ENCODE measurements at places on chromosomes 13 and 19. TPM values are rescaled to one million over a fixed set of nuclear protein-coding genes. Genes with fewer than 3 reads are reported as not detected.

PNMA8B gene
- total RNA-seq: under 0.01 TPM

NLRP12 gene
- under 0.01 TPM for total RNA-seq

COMP gene
- total RNA-seq: not detected

DZIP1 gene
- total RNA-seq: 0.79 TPM

GRIN3B gene
- 0.26 TPM for total RNA-seq

MRPL54 gene
- 84.8 TPM for total RNA-seq

CEACAM20 gene
- not detected for total RNA-seq

FBXO27 gene
- total RNA-seq: 5.8 TPM

SH2D3A gene
- 88.5 TPM for total RNA-seq

ERICH4 gene
- total RNA-seq: not detected

ZNF700 gene
- total RNA-seq: 9.5 TPM

FOXA3 gene
- not detected for total RNA-seq

NOVA2 gene
- not detected for total RNA-seq

PROZ gene
- total RNA-seq: not detected

OSCAR gene
- 0.64 TPM for total RNA-seq

RNF225 gene
- 1.9 TPM for total RNA-seq

AMH gene
- 0.38 TPM for total RNA-seq

SLC8A2 gene
- 0.26 TPM for total RNA-seq

SHISA7 gene
- not detected for total RNA-seq

FGF14 gene
- total RNA-seq: 0.13 TPM

KIR3DL1 gene
- not detected for total RNA-seq

ZNF730 gene
- total RNA-seq: 0.13 TPM

ALOX5AP gene
- total RNA-seq: not detected

CLEC11A gene
- total RNA-seq: 0.26 TPM

ZFP82 gene
- total RNA-seq: 4.2 TPM

RXFP2 gene
- total RNA-seq: not detected

SLC25A42 gene
- 1.3 TPM for total RNA-seq

ZNF888 gene
- total RNA-seq: 13.2 TPM

RASGRP4 gene
- not detected for total RNA-seq

FBXO17 gene
- total RNA-seq: 11.6 TPM

PSMD8 gene
- total RNA-seq: 209 TPM

LRFN3 gene
- total RNA-seq: 0.79 TPM

IFNL1 gene
- total RNA-seq: not detected

ZNF382 gene
- total RNA-seq: 4.2 TPM

APOC1 gene
- 0.79 TPM for total RNA-seq

OR7G3 gene
- total RNA-seq: not detected

PODNL1 gene
- total RNA-seq: 0.38 TPM

GPC5 gene
- under 0.01 TPM for total RNA-seq

IGFL2 gene
- total RNA-seq: 2.4 TPM

GALP gene
- not detected for total RNA-seq

MEF2B gene
- total RNA-seq: 0.26 TPM

FPR2 gene
- not detected for total RNA-seq

PSG7 gene
- total RNA-seq: not detected

SBK3 gene
- not detected for total RNA-seq

TMEM255B gene
- total RNA-seq: 1.0 TPM

ZNF415 gene
- total RNA-seq: 8.6 TPM
